ENCODE measurements at places on chromosomes 2 and 18. TPM values are rescaled to one million over a fixed set of nuclear protein-coding genes. Genes with fewer than 3 reads are reported as not detected.
A peak's percentile ranks its signal among the peaks of the same experiment; 100 is the strongest.

DNA sequence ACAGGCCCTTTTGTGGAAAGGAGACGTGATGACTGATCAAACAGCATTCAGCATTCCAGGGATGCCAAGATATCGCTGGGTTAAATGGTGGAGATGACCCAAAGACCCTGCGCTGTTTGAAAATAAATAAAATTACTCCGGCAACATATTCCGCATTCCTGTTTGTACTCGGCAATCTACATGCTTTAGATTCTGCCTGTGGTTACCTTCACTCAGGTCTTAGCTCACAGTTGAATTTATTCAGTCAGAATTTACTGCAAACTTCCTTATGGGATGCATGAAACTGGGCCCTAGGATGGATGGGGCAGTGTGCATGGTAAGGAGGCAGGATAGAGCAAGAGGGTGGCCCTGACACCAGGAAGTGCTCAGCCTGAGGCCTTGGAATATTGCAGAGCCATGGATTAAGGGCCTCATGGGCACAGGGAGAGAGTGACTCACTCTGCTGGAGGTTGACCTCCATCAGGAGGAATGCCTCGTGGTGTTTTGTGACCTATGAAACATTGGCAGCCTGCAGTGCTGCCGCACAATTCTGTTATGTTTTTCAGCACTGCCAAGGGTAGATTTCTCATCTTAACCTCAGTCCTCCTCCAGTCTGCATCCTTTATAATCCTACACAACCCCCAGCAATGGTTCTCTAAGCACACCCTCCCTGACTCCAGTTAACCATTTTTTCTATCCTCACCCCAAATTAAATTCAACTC lies 321.4 kb downstream of the IRS1 start:
- no peaks in the 10 kb centered on the region for H3K4me1 ChIP-seq
- H3K27me3 ChIP-seq: no peaks in the 10 kb centered on the region
- H3K27ac ChIP-seq: no peak overlapping the region
- H3K4me3 ChIP-seq: no peak overlapping the region

DNA sequence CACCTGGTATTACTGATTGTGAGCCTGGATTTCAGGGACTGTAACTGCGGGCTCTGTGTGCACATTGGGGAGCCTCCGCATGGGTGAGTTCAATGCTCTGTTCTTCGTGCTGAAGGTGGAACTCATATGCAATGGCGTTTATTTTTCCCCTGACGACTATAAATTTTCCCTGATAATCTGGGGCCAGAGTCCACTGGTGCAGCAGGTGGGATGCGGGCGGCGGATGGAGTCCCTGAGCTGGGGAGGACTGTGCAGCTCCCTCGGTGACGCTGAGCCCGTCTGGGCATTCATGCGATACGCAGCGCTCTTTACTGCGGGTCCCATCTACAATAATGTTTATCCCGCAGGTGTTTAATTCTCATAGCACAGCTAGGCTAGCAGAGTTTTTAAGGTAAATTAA lies 181.6 kb upstream of the ALKAL2 start:
- DNase-seq: no peak
- H3K27me3 ChIP-seq: no peaks in the 10 kb centered on the region
- peaks cover 23% of the 10 kb centered on the region for H3K4me1 ChIP-seq
- no peak overlapping the region for H3K4me3 ChIP-seq
- no peaks in the 10 kb centered on the region for H3K36me3 ChIP-seq

DNA sequence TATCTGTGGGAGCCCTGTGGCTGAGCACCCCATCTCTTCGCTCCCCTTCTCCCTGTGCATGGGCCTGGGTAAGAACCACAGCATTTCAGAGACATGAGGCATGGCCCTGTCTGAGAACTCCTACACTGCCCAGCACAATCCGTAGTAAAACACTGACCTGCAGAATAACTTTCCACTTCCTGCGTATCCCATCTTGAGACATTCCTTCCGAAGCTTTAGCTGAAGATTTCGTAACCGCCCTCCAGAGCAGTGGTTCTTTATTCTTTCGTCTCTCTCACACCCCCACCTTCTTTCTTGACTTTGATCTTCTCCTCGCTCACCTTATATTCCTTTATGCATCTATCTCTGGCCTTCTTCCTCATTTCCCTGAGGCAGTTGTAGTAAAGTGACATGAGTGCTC lies 381.1 kb downstream of the HRH4 start:
- H3K27ac ChIP-seq: no peak overlapping the region
- no peaks in the 10 kb centered on the region for H3K27me3 ChIP-seq
- no peaks in the 10 kb centered on the region for H3K36me3 ChIP-seq
- peaks cover 5% of the 10 kb centered on the region for H3K4me1 ChIP-seq
- no peak overlapping the region for H3K4me3 ChIP-seq
- no peak for DNase-seq

The GREB1 gene
- polyA plus RNA-seq: 0.04 TPM

DNA sequence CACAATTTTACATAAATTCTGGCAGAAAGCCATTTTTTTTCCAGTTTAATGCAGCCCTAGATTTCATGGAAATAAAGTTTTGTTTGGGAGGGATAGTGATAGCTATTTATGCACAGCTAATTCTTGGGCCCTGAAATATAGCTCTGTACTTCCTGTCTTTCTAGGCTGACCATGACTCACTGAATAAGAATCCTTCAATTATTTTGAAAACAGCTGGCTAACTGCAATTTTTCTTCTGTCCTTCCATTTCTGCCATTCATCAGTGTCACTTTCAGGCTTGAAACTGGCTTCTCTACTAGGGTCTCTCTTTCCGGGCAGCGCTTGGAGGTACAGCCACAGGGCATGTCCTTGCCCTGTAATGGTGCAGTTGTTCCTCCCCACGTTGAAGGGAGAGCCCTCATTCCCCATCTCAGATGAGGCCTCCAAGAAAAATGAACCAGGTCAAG lies 97.1 kb upstream of the TMEM178A start:
- no peaks in the 10 kb centered on the region for H3K36me3 ChIP-seq
- H3K4me3 ChIP-seq: no peak overlapping the region
- H3K27me3 ChIP-seq: no peaks in the 10 kb centered on the region

The CDKL4 gene
- 0.42 TPM for polyA plus RNA-seq

GRCh38 chr2:42205337-42205736 lies 36.2 kb downstream of the EML4 start:
- no peak overlapping the region for H3K4me3 ChIP-seq
- H3K27me3 ChIP-seq: no peaks in the 10 kb centered on the region
- peaks cover 11% of the 10 kb centered on the region for H3K4me1 ChIP-seq
- H3K36me3 ChIP-seq: no peaks in the 10 kb centered on the region
- no peak overlapping the region for H3K27ac ChIP-seq

The MC5R gene
- polyA plus RNA-seq: not detected

- no peak for DNase-seq
- H3K4me3 ChIP-seq: no peak overlapping the region
- H3K27ac ChIP-seq: no peak overlapping the region
- H3K27me3 ChIP-seq: no peaks in the 10 kb centered on the region
Measured at GRCh38 chr18:21444465-21445212, 155.9 kb downstream of the ESCO1 start.

DNA sequence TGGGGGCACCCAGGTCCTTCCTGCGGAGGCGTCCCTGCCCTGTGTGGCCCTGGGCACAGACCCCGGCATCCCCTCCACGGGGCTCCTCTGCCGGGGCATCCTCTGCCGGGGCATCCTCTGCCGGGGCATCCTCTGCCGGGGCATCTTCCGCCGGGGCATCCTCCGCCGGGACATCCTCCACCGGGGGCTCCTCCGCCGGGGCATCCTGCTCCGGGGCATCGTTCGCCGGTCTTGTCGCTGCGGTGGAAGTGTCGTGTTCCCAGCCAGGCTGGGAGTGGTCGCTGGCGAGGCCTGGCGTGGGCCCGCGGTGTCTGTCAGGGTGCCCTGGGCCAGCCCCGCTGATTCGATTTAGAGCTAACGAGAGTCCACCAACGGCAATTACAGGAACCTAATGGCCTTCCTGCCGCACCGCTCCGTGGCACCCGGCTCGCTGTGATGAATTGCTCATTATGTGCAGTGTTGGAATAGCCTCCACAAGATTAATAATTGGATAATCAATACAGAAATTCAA lies 115.1 kb downstream of the NFATC1 start:
- H3K4me1 ChIP-seq: peaks cover 45% of the 10 kb centered on the region
- H3K27ac ChIP-seq: no peak overlapping the region
- no peaks in the 10 kb centered on the region for H3K27me3 ChIP-seq
- H3K36me3 ChIP-seq: no peaks in the 10 kb centered on the region

The PJVK gene
- 2.3 TPM for polyA plus RNA-seq

DNA sequence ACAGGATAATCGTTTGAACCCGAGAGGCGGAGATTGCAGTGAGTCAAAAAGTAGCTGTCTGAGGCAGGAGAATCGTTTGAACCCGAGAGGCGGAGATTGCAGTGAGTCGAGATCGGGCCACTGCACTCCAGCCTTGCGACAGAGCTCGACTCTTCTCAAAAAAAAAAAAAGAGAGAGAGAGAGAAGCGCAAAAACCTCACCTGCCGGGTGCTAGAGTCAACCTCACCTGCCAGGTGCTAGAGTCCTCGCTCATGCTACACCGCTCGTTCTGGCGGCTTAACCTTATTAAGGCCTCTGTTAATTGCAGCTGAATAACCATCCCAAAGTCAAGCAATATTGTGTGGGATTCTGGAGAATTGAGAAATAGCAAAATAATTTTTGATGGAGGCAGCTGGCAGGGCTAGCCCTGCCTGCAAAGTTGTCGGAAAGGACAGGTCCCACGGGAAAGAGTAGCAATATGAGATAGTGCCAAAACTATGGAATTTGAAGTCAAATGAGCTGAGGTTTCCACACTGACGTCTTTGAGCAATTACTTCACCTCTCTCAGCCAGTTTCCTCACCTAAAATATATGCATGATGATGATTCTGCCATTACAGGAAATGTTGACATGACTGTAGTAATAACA lies 644 bp upstream of the DYM start:
- DNase-seq: no peak
- H3K27ac ChIP-seq: peak overlapping the region; percentile 16
- H3K4me1 ChIP-seq: peaks cover 19% of the 10 kb centered on the region
- peak overlapping the region; percentile 38 for H3K4me3 ChIP-seq
- H3K36me3 ChIP-seq: no peaks in the 10 kb centered on the region
- H3K27me3 ChIP-seq: no peaks in the 10 kb centered on the region

The FAHD2B gene
- 12.4 TPM for polyA plus RNA-seq

DNA sequence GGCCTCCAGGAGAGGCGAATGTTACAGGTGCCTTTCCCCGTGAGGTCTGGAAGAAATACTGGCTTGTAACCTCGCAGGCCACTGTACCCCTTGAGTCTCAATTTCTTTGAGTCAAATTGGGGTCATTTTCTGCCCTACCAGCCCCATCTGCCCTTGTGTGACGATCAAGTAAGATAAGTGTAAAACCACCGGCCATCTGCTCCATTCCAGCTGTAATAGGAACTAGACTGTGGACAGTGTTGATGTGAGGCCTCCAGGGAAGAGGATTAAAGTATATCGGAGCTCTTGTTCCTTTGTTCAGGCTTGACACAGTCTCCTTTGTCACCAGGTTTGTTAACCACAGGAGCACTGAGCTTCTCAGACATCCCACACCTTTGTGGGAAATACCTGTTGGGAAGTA lies 65.6 kb downstream of the MRPS9 start:
- no peak overlapping the region for H3K4me3 ChIP-seq
- no peaks in the 10 kb centered on the region for H3K27me3 ChIP-seq
- DNase-seq: no peak
- H3K27ac ChIP-seq: no peak overlapping the region
- H3K4me1 ChIP-seq: peaks cover 3% of the 10 kb centered on the region
- peaks cover 7% of the 10 kb centered on the region for H3K36me3 ChIP-seq

The TUBB8B gene
- polyA plus RNA-seq: 6.3 TPM
